ENCODE measurements at places on chromosomes 16 and 17.

DNA sequence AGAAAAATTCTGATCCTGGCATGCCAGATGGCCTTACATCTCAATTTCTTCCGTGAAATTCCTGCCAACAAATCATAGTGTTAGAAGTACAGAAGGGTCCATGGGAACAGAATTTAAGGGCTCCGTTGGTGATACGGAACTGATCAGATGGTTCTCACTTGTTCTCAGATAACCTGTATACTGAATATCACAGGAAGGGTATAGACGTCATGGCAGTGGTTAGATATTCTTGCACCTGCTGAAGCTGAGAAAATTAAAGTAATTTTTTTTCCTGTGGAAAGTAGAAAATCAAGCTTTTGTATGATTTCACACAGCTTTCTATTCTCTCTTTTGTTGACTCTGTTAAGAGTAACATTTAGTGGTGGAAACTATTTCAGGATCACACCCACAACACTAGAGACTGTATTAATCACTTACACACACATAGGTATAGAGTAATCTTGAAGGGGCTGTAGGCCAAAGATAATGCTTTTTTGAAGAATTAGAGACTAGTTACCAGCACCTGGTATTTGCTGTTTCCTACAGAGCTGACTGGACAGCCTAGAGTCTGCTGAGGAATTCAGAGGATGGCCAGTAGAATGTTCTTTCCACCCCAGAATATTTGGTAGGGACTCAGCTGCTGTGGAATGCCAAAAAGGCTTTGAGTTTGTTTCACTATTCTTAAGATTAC lies 7.5 kb downstream of the TENT4B start:
- DNase-seq: no peak

DNA sequence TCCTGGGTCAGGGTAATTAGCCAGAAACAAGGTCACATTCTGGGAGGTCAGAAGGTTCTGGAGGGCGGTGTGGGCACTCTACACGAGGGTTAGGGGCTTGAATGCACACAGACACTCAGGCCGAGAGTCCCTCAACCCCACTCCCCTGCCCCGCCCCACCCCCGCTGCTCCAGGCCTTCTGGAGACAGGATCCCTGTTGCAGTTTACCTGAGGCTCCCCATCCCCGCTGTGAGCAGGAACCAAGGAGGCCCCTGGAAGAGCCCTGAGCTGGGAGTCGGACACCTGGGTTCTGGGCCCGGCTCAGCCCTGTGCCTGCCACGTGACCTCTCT lies 4.4 kb upstream of the ACTG1 start:
- DNase-seq: no peak

DNA sequence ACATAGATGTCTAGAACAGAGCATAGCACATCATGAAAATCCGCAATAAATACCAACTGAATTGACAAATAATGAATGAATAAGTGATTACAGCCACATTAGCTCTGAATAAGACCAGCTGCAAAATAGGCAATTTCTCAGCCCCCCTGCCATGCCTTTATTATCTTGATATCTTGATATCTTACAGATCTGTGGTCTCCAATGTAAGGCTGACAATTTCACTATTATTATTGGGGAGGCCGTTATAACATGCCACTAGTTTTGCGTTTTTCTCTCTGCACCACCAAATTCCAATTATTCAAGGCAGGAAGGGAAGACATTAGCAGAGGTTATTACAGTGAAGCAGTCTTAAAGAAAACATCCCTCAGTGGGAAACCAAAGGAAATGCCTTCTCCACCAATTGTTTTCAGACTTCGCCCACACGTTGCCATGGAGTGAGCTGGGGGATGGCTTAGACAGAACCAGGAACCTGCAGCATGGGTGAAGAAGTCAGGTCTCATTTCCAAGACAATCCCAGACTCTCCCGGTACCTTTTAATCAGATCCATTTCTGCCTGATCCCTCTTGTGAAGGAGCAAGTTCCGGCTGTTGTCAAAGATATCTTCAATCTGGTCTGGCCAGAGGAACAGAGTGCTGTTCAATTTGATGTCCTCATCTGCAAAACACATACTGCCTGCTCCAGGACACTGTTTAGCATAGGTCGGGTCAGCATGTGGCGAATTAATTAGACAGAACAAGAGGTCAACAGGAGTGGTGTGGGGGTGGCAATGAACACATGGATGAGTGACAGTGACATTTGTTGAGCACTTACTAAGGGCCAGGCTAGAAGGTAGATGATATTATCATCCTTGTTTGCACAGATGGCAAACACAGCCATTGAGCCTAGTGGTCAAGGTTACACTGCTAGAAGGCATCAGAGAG lies 46.4 kb downstream of the DNAH3 start:
- no peak for DNase-seq

DNA sequence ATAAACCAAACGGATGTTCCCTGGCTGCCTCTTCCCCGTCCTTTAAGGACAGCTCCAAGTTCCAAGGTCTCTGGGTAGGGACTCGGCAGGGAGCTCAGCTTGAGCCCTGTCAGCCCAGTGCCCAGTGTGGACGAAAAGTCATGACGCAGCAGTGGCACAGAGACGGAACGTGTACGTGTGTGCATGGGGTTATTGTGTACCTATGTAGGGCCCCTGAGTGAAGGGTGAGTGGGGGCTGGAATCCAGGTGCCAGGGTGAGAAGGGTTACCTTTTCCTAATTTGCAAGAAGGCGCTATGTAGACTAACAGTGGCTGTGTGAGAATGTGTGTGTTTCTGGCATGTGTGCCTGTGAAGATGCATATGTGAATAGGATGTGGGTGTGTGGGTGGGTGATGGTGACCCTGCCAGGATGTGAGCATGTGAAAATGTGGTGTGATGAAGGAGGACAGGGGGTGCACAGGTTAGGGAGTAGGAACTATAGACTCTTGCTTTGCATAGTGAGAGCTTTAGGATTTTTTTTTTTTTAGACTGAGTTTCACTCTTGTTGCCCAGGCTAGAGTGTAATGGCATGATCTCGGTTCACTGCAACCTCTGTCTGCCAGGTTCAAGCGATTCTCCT lies 6.0 kb downstream of the SCN4A start:
- DNase-seq: no peak

DNA sequence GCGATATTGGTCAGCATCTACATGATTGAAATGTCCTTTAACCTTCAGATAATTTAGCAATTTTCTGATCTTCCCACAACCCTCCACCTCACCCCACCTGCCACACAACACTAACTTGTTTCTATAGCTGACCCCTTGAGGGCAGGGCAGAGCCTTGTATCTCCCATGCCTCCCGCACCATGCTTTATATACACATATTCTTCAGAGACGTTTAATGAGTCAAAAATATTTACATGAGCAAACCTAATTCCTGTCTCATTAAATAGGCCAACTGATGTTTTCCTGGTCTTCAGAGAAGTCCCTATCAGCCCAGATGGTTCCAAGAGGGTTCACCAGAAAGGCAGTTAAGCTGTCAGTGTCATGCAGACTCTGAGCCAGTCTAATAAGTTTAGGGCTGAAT lies 6.6 kb upstream of the DHRS7C start:
- DNase-seq: no peak

DNA sequence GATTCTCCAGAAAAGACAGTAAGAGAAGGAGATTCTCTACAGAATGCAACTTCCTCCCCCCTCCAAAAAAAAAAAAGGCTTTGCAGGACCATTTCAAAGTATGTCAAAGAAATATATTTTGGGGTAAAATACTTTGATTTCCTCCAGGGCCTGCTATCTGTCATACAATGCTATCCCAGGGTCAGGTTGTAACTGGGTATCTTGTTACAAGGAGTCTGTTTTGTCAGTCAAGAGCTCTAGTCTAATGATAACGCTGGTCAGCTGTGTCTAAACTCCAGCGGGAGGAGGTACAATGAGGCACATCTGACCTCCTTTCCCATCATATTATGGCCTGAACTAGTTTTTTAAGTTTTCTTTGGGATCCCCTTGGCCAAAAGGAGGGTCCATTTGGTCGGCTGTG lies 408.4 kb upstream of the CDH5 start:
- DNase-seq: no peak

GRCh38 chr16:22624038-22624799 lies 113.5 kb downstream of the NPIPB5 start:
- DNase-seq: no peak

DNA sequence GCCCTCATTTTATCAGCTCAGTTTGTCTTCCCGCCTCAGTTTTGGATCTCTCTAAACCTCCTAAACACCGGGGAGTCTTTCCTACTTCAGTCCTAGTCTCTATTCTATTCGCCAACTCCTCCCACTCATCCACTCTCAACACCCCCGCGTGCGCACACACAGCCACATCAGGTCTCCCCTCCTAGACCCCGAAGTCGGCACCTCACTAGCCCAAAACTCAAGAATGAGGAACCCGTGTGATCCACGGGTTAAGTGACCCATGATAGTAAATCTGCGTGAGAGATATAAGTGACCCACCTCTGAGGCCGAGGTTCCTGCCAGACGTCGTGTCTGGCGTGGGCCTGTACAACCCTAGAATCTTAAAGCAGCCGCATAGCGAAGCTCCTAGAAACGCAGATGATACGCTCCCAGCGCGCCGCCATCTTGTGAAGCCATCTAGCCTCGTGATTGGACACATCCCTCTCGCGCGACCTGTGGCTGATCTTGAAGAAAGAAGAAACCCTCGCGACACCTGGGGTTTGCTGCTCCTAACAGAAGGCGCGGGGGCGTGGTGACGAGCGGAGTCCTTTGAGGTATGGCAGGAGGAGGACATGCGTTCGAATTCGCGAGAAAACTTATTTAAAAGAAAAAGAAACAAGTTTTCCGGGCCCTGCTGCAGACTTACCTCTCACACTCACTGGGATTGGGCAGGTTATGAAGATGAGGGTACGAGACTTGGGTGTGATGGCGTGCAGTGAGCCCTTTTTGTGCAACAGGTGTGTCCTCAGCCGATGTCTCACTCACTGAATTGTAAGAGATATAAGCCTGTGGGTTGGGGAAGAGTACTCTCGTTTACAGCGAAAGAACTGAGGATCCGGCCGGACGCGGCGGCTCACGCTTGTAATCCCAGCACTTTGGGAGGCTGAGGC lies at the start of gene METTL16:
Gene METTL16, minus strand, starts transcription at position 427 of the 908 bp plus-strand sequence. CDS start 9,557 bp downstream, outside the sequence.
- DNase-seq: peak; percentile 99

GRCh38 chr16:20364051-20364450 lies 11.5 kb upstream of the UMOD start:
- DNase-seq: no peak

DNA sequence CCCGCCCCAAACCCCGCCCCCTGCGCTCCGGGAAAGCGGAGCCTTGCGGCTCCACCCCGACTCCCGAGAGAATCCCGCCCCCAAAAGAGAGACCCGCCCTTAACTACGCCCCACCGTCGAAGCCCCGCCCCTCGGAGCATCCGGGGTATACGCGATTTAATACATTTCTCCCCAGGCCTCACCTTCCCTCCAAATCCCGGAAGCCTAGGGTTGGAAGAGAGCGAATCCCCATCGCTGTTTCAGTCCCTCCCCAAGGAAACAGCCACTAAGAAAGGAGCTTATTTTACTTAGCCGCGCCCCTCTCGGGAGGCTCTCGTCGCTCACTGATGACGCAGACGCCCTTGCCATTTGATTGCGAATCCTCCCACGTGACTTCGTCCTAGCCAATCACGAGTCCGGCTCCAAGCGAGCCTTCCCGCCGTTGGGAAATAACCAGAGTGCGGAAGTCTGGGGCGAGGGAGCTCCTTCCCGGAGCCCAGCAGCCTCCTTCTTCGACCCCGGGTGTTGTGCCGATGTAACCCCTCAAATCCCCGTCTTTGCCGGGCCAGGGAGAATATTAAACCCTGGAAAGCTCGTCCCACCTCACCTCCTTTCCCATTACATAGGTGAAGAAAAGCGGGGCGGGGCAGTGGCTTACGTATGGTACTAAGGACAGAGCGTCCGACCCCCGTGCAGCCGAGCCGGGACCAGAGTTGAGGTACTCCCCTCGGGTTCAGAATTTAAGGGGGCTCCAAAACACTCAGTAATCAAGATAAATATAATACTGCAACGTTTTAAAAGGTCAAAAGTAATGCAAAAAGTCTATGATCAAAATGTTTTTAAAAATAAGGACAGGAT lies 461 bp upstream of the FDXR start:
- peak; percentile 97 for DNase-seq

- DNase-seq: no peak
Observed at GRCh38 chr17:63550817-63551639, 751 bp downstream of the DCAF7 start.

DNA sequence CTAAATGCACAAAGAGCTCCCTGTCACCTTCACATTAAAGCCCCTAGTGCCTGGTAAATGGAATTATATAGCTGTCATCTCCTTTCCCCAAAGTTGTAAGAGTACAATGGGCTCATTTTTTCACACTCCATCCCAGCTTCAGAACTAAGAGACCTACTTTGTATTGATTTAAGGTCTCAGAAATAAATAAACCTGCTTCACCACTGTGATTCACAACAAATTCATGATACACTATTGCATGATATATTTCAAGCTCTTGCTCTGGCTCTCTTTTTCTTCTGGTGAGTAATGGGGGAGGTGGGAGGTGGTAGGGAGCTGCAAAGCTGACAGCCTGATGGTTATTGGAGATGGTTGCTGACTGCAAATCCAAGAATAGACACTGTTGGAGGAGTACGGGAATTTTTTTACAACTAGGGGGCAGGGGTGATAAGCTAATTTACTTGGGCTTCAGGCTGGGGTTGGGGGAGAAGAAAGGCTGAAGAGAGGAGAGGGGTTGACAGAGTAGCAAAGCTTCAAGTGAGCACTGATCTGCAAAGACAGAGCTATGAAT lies 189.9 kb downstream of the AATF start:
- DNase-seq: no peak

DNA sequence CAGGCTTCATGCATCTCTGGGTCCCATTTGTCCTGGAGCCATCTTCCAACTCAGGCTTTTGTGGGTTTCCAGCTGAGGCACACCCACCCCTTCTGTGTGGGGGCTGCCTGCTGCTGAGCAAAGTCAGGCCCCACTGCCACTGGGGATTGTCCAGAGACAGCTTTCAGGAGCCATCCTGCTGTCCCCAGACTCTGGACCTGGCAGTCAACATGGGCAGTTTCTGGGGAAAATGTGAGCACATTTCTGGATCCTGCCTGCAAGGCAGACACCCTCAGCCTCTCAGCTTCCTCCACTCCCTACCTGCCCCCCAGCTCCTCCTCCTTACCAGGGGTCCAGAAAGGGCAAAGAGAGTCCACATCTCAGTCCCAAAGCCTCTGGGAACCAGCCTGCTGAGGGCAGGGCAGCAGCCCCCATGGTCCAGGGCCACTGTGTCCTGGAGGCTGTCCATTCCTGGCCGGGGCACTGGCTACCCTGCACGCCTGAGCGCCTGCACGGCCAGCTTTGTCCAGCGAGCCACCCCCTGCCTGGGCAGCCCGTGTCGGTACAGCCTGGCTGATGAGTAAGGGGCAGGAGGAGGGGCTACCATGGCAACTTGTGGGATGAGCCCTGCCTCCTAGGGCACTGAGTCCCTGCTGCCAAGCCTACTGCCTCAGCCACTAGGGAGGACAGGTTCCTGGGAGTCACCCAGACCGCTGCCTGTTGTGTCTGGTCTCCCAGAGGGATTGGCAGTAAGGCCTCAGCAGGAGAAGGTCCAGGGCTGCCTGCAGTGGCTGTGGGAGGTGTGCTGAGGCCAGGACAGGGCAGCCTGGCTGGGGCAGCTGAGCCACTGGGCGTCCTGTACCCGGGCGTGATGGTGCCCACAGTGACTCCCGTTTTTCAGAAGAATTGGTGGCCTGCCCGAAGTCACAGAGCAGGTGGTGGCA lies at the start of gene SLC47A2:
Gene SLC47A2, minus strand, starts transcription at position 477 of the 923 bp plus-strand sequence. Its CDS starts 29 bp downstream, at position 448.
- DNase-seq: no peak

All from stimulated activated CD8-positive, alpha-beta memory T cell treated with anti-CD3 and anti-CD28 coated beads, Interleukin-7, amount 100 ng/mL, for 4 hours (primary cell).